Stimulated activated CD8-positive, alpha-beta memory T cell treated with anti-CD3 and anti-CD28 coated beads, Interleukin-4, amount 100 ng/mL, for 1 hour (primary cell): ENCODE measurements at places on chromosomes 5 and 9.

GRCh38 chr9:93345643-93346230 lies 105.7 kb upstream of the FAM120A start:
- DNase-seq = no peak

- DNase-seq = no peak
These were observed 172.3 kb downstream of the CACNA1B start for GRCh38 chr9:138049779-138050471.

GRCh38 chr5:124878583-124879342 lies 132.3 kb upstream of the ZNF608 start:
- no peak for DNase-seq

DNA sequence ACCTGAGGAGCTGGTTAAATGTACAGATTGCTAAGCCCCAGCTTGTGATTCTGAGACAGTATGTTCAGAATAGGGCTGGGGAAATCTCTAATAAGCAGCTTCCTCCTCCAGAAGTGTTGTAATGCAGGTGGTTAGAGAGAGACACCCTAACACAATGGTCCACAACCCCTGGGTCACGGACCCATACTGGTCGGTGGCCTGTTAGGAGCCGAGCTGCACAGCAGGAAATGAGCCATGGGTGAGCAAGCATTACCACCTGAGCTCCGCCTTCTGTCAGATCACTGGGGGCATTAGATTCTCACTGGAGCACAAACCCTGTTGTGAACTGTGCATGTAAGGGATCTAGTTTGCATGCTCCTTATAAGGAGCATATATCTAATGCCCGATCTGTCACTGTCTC lies 61.8 kb downstream of the SLC36A1 start:
- no peak for DNase-seq

DNA sequence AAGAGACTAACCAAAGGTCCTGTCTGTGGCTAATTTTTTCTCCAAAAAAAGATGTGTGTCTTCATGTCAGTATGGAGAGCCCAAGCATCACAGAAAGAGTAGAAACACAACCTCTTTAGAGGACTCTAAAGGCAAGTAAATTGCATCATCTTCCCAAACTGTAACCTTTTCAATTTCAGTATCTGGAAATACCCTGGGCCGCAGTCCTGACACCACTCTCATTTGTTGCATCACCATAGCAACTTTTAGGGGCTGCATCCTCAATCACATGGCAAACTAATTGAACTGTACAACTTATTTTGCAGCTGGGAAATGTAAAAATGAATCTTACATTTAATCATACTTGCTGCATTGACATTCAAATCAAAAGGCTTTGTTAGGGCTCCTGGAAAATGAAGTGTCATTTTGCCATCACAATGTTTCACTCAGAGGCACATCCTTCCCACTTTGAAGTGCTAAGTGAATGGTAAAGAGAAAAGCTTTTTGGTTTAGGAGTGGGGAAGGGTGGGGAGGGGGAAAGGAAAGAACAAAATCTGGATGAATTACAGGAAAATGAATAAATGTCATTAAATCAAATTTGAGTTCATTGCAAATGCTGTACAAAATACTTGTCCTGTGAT lies 60.6 kb upstream of the GRIA1 start:
- no peak for DNase-seq

DNA sequence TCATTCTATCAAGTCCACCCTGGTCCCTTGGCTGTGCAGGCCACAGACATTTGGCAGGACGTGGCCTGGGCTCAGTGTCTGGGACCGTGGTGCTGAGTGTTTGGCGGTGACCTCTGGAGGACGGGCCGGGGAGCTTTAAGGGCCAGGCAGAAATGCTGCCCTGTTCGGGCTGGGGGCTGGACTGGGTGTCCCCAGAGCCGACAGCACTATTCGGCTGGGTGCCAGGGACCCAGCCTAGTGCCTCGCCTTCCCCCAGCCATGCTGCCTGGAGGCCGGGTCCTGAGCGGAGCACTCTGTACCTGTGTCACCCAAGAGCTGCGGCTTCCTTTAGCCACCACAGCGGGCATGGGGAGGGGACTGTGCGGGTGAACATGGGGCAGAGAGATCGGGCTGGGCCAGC lies 40.4 kb downstream of the COL5A1 start:
- DNase-seq = no peak

- DNase-seq = no peak
These were observed 11.2 kb downstream of the SPATA31D1 start for GRCh38 chr9:81999806-82000205.

- no peak for DNase-seq
These were observed 37.0 kb downstream of the NR6A1 start for GRCh38 chr9:124733964-124734740.
